ENCODE measurements at places on chromosomes 3 and 15.

GRCh38 chr3:102016417-102016816 is 167.1 kb downstream of the NFKBIZ start:
- no peak for ATAC-seq

DNA sequence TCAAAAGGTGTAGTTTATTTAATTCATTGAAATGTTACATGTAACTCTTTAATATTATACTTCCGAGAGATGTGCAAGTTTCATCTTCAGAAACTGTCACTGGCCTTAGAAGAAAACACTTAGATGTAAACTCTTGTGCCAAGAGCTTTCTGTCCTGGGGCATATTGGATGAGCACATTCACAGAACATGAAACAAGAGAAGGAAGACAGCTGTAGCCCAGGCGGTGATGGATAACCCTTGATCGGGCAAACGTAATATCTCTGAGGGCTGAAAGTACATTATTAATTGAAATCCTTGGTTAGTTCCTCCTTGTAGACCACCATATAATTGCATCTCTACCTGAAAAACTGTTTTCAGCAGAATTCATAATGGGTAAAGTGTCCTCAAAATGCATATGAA is 67.4 kb downstream of the MECOM start:
- no peak for ATAC-seq

GRCh38 chr3:125437631-125438435 is 62.7 kb upstream of the ZNF148 start:
- no peak for ATAC-seq

DNA sequence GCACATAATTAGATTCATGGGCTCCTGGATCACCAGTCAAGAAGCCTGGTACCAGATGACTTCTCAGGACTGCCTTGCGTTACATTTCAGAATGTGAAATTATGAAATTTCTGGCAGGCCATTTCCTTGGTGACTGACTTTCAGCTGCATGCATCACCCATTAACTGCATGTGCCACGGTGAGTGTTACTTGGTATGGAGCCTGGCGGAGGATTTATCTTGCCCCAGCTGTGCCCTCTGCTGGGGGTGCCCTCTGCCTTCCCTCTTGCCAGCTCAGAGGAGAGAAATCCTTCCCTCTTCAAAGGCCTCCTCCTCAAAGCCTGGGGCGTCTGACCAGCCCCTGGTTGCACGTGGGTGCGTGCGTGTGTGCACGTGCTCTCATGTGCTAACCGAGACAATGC is 57.7 kb upstream of the CTSH start:
- ATAC-seq, result no peak

- ATAC-seq, result no peak
Measured at GRCh38 chr3:61358364-61358763, 107.1 kb upstream of the FHIT start.

All from activated T-helper 17 cell treated with anti-CD3 and anti-CD28 coated beads, Interleukin-2, amount 50 U/mL, for 72 hours (primary cell).